Endothelial cell of umbilical vein (primary cell): ENCODE measurements at places on chromosomes 12 and 14.

- peak; percentile 70 for DNase-seq
These were observed 14.0 kb upstream of the RACGAP1 start for GRCh38 chr12:50039151-50039835.

DNA sequence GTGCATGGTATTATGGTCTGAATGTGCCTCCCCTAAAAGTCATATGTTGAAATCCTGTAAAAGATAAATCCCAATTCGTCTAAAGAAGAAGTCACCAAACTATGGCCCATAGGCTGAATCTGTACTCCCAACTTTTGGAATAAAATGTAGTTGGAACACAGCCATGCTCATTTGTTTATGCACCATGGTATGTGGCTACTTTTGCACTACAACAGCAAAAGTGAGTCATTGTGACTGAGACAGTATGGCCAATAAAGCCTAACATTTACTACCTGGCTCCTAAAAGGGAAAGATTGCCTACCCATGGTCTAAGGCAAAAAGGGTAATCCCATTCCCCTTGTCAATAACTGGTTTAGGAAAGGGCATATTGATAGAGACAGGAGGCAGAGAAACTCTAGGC is 101.8 kb downstream of the LRIG3 start:
- no peak for DNase-seq

DNA sequence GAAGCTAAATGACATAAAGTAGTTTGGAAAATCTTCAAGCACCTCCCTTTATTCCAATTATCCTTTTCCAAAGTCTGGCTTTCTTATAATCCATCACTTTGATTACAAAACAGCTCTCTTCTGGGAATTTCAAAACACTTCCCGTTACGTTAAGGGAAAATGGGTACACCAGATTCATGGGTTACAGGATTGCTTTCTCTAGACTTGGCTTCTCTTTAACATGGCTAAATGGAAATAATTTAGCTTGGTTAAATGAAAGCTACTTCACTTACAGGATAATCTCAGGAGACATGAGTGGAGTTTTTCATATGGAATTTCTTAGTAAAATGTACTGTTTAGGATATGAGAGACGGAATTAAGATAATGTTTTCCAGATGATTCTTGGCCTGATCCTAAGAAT is 14.7 kb downstream of the GSTZ1 start:
- no peak for DNase-seq

DNA sequence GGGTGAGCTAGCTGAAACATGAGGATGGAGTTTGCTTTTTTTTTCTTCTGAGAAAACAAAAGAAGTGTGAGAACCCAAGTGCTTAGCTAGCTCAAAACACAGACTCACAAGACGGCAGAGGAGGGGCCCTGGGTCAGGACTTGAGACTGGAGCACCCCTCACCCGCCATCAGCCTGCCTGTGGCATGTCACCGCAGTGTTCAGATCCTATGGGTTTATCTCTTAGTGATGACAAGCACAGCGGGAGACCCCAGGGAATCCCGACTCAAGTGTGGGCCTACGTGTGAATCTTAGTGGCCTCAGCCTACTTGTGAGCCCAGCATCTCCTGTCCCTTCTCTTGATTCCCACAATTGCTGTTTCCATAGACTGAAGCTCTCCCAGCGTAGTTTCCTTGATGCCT is 22.9 kb downstream of the DYRK4 start:
- DNase-seq = no peak

- DNase-seq = no peak
These were observed 27.8 kb downstream of the COQ6 start for GRCh38 chr14:73977896-73978295.

DNA sequence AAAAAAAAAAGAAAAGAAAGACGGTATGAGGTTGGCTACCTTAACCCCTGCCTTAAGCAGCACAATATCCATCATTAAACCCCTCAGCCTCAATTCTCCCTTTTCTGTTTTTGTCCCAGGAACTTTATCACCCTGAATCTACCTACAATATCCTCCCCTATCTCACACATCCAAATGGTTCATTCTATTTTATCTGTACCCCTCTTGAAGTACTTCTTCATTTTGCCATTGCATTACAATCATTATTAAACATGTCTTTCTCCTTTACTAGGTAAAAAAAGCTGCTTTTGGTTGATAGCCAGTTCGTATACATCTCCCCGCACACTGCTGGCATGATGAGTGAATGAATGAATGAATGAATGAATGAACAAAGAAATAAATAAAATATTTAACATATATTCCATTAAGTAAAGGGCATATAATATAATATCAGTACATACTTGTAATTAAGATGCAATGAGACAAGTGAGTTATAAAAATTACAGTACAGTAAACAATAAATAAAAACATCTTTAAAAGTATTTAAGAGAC is 364 bp upstream of the GPR65 start:
- DNase-seq = no peak

- DNase-seq = no peak
These were observed 45.8 kb upstream of the BATF start for GRCh38 chr14:75476274-75476995.

DNA sequence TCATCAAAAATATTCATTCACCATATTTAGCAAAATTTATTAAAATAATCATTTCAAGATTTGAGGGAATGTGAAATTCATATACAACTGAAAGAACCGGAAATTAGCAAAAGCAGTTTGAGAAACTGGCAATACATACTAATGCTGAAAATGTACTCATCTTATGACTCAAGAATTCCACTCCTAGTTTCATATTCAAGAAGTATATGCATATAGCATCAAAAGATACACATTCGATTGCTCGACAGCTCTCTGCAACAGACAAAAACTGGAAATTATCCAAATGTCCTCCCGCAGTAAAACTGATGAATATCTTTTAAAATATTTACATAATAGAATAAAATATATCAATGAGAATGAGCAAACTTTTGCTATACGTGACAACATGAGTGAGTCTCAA is 189.2 kb upstream of the MGAT4C start:
- no peak for DNase-seq

DNA sequence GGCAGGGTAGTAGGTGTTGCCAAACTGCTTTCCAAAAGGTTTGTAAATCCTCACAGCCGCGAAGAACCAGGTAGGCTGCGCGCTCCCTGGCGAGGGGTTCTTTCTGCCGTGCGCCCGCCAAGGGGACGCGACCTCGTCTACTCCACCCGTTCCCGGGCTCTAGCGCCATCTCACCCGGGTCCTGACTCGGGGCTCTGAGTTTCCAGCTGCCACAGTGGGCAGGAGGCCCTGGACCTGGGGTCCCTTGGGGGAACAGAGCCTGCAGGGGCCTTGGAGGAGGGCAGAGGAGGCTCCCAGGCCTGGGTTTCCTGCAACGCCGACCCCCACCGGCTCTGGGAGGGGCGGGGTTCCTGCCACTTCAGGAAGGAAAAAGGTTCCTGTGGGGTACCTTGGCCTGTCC is 706 bp downstream of the ANHX start:
- DNase-seq = no peak

- DNase-seq = peak; percentile 57
These were observed 117.2 kb downstream of the GRIN2B start for GRCh38 chr12:13864081-13864673.

DNA sequence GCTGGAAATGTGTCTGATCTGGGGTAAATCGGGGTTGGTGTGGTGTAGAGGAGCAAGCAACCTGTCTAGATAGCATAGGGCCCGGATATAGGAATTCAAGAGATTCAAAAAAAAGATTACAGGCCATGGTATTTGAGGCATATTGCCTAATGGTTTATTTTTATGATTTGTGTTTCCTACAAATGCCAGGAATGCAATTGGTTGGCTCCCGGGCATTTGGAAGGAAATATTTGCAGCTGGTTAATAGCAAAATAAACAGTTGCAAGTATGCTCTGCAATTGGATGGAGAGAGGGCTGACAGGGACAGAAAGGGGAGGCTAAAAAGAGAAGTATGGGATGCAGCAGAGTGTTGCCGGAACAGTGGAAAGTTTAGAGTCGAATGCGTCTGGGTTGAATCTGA is 315.6 kb upstream of the ATP2B1 start:
- peak; percentile 30 for DNase-seq

- no peak for DNase-seq
These were observed 16.2 kb downstream of the NOXRED1 start for GRCh38 chr14:77407158-77407557.

DNA sequence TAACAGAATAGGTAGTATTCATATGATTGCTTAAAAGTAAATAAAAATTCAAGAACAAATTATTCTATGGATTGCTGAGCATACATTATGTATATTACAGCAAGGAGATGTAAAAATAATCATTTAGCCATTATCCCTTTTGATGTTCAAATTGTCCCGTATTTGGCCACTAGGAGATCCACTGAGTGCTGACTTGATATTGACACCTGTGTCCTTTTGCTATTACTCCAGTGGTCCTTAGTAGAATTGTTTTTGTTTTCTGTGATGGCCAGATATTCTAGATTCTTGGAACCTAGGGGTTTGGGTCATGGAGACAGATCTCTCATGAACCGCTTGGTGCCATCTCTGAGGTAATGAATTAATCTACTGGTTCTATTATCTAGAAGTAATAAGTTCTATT is 16.8 kb downstream of the ERO1A start:
- DNase-seq = no peak

GRCh38 chr14:31881531-31882310 is 195.4 kb upstream of the ARHGAP5 start:
- no peak for DNase-seq

DNA sequence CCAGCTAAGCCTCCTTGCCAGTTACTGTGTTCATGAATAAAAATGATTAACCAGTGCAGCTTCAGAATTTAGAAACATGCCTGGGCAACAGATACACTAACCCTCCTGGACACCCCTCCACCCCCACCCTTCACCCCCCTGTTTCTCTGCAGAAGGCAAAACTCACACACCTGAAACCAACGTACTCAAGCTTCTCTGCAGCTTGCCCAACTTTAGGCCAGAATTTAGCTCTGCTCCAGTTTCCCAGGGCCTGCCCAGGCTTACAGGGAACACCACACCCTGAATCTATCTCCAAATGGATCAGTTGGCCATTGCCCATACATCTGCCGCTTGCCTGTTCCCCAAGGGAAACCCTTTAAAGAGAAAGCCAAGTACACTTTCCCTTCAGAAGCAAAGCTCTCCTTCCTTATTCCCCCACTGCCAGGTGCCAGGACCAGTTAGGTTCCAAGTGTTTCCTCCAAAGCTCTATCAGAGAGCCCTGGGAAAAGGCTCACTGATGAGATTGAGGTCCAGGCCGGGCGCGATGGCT is 1.8 kb upstream of the SPPL3 start:
- no peak for DNase-seq

DNA sequence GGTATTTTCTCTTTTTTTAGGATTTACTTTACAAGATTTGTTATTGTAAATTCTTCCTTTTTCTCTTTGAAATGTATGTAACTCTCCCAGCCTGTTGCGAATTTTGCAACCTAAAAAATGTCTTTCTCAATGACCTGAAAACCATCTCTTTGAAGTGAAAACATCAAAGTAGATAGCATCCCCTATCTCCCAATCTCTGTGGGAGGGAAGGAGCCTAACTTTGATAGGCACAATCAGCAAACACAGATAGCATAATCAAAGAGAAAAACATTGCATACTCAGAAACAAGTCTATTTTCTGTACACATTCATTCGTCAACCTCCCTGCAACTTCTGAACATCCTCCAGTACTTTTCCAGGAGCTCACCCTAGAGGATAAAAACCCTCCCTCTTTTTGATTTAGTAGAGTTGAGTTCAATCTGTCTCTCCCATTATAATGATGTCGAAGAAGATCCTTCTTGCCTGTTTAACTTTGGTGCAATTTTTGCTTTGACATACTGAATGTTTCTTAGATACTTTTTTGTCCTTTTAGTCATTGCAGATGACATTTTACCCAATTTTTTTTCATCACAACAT is 849.2 kb upstream of the LRFN5 start:
- no peak for DNase-seq

DNA sequence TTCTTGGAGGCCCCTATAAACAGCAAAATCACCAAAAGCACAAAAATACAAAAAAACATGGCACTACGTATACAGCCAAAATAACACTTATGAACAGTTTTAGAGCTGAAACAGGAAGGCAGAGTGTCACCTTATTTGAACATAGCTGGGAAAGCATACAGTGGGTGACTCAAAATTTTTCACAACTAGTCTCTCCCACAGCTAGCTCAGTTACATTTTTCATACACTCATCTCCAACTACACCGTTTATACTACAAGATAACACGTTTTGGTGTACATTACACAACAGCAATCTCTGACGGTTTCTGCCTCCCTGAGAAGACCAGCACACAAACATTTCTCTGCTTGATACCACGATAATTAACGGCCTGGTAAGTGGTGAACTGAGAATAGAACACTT is 2.9 kb downstream of the RAD52 start:
- DNase-seq = no peak

DNA sequence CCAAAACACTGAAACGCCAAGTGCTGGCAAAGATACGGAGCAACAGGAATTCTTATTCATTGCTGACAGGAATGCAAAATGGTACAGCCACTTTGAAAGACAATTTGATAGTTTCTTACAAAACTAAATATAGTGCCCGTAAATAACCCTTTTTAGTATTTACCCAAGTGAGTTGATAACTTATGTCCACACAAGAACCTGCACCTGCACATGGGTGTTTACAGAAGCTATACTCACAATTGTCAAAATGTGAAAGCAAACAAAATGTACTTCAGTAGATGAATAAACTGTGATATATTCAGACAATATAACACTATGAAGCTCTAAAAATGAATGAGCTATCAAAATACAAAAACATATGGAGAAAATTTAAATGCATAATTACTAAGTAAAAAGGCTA is 86.6 kb downstream of the ATXN7L3B start:
- DNase-seq = no peak

DNA sequence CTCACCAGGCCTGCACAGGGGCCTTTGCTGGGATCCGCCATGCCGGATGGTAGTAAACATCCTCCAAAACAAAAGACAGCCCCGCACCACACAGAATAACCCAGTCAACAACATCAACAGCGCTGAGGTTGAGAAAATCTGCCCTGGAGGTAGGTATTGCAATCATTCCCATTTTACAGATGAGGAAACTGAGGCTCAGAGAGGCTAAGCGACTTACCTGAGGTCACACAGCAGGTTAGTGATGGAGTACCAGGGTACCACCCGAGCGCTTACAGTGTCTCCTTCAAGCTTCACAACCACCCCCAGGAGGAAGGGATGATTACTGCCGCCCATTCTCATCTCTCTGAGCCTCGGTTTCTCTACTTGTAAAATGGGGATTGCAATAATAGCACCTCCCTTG is 14.9 kb downstream of the TRPV4 start:
- DNase-seq = no peak

DNA sequence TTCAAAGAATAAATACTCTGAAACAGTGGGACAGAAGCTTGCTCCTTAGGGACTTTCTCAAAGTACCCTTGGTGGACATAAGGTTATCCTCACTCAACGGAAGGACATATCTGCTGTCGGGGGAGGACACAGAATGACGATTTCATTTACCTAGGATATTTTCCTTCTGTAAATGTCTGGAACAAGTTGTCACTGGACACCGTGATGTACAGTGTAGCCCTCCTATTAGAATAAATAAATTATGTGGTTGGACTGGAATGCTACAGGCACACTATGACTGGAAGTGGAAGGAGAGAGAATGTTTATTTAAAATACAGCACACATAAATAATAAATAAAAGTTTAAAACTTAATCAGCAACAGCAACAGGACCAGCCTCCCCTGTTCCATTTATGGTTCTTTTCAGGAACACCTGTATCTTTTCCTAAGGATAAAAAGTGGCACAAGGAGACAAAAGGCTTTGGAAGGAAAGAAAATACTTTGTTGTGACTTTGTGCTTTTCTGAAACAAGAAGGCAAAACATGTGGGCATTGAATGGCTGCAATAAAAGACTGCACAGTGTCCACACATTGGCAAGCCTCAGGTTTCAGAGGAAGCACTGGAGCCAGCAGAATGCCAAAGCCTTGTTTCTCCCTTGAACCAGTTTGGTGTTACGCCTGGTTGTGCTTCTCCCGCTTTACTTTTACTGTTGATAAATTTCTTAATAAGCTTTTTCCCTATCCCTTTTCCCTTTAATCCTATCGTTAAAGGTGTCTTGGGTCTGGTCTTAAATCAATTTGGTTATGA is 36.8 kb downstream of the FGD4 start:
- DNase-seq = peak; percentile 35
